ENCODE measurements at places on chromosomes 11 and 22.

- no peak for DNase-seq
Observed at GRCh38 chr11:122045181-122045586, 70.8 kb downstream of the BLID start.

DNA sequence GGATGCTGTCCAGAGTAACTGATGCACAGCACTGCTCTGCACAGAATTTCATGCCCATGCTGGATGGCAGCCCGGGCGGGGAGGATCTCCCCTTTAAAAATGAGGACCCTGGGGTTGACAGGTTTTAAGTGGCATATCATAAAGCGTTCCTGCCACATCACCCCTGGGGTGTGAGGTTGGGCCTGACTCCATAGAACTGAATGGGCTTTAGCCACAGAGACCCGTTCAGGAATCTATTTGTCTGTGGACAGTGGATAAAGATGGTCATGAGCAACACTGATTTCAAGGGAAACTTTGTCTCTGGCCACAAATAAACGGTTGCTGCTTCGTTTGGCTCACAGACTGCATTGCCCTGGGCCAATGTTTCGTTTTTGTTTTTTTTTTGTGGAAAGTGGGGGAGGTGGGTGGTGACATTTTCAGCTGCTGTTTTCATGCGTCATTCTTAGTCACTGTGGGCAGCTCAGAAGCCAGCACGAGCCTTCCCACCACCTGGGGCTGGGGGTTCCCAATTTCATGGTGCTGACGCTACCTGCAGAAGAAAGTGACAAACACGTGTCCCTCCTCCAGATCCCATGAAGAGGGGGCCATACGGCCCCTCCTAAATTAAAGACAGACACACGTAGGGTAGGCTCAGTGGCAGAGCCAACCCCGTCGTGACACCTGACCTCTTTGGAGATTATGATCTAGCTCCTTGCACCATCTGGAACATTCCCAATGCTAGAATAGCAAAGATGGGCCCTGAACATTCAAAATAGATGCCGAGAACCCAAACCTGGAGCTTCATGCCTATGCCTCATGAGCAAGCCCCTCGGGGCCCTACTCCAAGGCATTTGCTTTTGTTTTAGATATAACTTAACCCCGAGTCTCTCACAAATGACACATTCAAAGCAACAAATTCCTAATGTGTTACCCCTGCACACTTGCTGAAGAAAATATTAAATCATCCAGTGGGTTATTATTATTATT lies 54.8 kb upstream of the PHF21B start:
- DNase-seq, result no peak

DNA sequence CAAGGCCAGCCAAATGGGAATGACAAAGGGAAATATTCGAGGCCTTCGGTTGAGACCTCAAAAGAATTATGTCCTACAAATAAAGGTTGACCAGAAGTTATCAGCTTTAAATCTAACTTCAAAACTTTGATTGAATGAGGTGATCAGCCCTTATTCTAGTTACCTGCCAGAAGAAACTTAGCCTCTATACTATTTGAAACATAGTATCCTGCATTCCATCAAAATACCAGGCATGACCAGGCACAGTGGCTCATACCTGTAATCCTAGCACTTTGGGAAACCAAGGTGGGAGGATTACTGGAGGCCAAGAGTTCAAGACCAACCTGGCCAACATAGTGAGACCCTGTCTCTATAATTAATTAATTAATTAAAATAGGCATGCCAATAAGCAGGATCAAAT lies 44.3 kb upstream of the ADORA2A start:
- no peak for DNase-seq

DNA sequence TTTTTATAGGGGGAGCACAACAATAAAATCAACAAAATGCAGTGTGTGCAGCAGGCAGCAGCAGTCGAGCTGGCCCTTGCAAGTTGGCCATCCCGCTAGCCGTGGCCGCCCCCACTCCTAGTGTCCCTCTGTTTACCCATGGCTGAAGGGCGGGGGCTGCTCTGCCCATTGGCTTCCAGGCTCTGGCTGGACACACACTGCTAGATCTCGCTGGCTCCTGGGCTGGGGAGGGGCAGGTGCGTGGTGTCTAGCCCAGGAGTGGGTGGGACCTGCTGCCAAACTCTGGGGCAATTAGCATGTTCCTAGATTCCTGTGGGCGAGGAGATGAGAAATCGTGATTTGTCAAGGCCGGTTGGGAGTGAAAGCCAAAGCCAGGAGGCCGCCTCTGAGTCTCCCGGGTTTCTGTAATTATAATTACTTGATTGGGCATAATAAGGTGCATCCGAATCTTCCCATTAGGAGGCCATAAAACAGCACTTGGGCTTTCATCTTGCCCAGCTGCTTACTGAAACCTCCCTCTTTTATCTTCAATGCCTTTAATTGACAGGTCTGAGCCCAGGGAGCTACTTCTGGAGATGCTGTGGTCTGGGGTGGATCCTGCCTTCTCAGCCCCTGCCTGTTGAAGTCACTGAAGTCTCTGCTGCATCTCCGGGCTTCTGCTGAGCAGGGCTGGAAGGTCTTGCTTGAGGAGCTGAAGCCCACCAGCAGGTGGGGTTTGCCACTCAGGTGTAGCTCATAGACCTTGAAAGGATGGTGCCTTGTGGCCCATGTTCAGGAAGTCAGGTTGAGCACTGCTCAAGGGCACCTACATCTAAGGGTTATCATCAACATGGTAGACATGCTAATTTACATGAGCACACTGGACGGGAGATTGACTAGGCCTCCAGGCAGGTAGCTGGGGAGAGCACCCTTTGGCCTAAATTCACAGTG lies 44.5 kb upstream of the DKK3 start:
- no peak for DNase-seq

DNA sequence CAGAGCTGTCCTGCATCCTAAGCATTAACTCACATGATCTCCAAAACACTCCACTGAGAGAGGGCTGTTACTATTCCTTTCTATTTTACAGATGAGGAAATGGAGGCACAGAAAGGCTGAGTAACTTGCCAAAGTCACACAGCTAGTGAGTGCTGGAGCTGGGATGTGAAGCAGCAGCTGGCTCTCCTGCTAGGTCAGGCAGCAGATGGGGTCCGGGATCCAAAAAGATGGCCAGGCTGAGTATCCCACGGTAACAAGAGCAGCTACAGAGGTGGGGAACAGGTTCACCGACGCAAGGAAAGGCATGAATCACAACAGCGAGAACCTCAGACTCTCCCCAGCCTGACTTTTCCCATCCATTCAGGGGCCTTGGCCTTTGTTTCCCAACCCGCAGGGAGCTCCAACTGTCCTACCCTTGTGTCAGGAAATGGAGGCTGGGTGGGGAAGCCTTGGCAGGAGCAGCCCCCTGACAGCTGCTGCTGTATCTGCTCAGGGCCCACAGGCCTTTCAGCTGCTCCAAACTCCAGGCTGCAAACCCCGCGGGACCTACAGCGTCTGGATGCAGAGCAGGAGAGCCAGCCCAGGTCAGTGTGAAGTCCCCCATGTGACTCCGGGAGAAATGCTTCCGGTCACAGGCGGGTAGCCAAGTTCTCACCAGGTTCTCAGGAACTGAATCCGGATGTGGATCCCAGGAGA lies 29.5 kb downstream of the DKK3 start:
- no peak for DNase-seq

DNA sequence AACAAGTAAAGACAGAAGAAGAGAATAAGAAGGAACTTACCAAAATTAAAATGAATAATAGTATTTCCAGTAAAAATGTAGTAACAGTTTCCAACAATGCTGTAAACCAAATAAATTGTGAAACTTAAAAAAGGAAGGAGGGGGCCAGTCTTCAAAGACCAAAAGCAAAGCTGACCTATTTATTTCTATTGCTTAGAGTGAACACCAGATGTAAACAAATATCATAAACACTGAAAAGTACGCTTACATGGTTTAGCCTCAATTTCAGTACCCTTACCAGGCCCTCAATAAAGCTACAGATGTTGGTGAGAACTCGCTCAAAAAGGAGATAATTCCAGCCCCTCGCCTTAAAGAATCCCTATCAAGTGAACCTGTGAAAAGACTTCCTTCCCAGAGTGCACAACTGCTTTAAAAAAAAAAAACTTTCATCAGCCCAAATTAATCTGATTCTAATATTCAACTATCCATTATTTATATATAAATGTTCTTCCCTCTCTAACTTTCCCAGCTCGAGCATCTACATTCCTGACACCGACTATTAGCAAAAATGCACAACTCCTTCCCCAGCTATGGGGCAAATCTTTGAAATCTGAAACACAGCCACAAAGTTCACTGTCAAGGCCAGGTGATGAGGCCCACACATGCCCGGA lies 2.4 kb downstream of the PHF21A start:
- no peak for DNase-seq

- no peak for DNase-seq
Observed at GRCh38 chr11:101738452-101738851, 154.6 kb upstream of the TRPC6 start.

- no peak for DNase-seq
Observed at GRCh38 chr11:18352581-18352980, 30.2 kb downstream of the GTF2H1 start.

- peak; percentile 37 for DNase-seq
Observed at GRCh38 chr11:46001448-46001914, 79.0 kb downstream of the LARGE2 start.

DNA sequence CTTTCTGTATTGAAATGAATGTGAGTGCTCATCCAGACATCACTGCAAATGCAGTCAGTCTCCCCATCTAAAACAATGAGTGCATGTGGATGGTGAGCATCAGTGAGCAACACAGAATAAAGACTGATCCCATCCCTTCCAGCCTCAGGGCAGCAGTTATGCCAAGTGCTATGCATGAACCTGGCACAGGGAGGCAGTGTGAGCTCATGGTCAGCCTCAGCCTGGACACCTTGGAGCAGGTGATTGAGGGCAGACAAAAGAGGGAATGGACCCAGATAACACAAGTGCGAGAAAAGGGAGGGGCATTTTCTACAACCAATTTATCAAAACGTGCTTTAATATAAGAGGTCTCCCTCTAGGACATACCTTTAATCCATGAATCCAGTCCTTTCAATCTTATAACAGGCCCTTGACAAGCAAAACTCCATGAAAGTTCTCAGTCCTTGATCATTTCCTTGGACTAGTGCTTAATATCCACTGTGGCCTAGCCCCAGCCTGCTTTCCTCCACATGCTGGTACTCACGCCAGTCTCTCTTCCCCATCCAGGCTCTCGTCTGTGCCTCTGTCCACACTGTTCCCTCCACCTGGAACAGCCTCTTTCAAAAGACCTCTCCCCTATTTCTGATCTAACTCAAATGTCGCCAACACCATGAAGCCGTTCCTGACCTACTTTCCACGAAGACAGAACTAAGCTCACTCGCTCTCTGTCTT lies 50.5 kb upstream of the LRRC55 start:
- peak; percentile 82 for DNase-seq

- DNase-seq, result peak; percentile 36
Observed at GRCh38 chr11:19808076-19808911, 95.7 kb downstream of the NAV2 start.

- no peak for DNase-seq
Observed at GRCh38 chr11:126392633-126393013, 37.1 kb downstream of the ST3GAL4 start.

DNA sequence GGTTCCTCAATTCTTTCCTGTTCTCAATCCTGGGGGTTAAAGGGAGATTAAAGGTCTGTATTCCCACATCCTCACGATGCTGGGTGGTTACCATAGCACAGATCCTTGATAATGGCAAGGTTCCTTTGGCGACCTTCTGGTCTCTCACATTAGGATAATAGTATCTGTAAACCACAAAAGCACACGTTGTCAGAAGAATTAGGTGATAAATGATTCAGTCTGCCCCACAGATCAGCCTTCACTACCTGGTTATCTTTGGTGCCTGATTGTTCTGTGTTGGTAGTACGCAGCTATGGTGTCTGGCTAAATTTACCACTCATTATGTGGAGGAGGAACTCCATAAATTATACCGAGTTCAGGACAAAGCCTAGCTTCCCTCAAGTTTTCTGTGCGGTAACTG lies 78.4 kb downstream of the C2CD3 start:
- no peak for DNase-seq

GRCh38 chr11:4664786-4665185 lies 21.0 kb downstream of the OR51E1 start:
- no peak for DNase-seq

GRCh38 chr11:68439355-68440065 lies 21.0 kb upstream of the PPP6R3 start:
- peak; percentile 50 for DNase-seq
